Fibroblast of skin of scalp (primary cell): ENCODE measurements at places on chromosomes 12 and 14.
A peak's percentile ranks its signal among the peaks of the same experiment; 100 is the strongest.

GRCh38 chr12:132161796-132162507, 17.7 kb downstream of the NOC4L start:
- DNase-seq = no peak

GRCh38 chr14:35956376-35957085, 130.4 kb downstream of the BRMS1L start:
- DNase-seq = no peak

DNA sequence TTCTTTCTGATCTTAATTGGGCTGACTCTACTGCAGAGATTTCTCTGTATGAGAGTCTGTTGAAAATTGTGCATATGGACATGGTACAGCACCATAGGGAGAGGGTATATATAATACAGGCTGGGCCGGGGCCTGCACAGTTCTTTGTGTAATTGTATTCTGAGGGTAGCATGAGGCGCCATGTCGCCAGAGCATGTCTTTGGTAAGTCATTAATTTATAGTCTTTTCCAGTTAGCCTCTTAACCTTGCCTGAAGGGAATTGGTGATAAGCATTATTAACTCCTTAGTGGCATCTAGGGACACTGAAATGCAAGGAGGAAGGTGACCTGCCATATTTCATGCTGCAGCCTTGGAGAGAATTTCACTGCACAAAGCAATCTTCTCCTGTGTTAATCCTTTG, 569.9 kb downstream of the TMTC2 start:
- DNase-seq = no peak

GRCh38 chr12:65086236-65086635, 34.9 kb downstream of the WIF1 start:
- no peak for DNase-seq

- DNase-seq = no peak
Measured at GRCh38 chr14:103716091-103716801, 636 bp downstream of the ZFYVE21 start.

DNA sequence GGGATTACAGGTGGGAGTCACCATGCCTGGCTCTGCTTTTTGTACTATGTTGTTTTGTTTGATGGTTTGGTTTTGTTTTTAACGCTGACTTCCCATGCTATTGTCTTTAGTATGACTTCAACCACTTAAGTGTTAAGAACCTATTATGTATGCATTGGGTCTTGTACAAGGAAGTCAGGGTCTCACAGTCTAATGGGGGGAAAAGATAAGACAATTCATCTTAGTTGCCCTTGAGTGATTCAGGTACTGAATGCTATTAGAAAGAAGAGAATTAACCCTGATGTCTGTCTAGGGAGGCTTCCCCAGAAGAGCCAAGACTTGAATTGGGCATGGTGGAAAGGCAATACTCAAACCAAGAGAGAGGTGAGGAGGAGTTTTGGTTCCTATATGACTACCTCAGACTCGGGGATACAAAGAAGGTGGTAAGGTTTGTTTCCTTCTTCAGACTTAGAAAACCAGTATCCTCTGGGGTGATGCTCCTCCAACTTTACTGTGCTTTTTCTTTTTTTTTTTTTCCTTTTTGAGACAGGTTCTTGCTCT, 64.6 kb downstream of the SUSD6 start:
- no peak for DNase-seq

GRCh38 chr14:50647282-50647681, 20.8 kb downstream of the SAV1 start:
- DNase-seq = no peak

GRCh38 chr12:65106948-65107347, 14.2 kb downstream of the WIF1 start:
- DNase-seq = no peak

DNA sequence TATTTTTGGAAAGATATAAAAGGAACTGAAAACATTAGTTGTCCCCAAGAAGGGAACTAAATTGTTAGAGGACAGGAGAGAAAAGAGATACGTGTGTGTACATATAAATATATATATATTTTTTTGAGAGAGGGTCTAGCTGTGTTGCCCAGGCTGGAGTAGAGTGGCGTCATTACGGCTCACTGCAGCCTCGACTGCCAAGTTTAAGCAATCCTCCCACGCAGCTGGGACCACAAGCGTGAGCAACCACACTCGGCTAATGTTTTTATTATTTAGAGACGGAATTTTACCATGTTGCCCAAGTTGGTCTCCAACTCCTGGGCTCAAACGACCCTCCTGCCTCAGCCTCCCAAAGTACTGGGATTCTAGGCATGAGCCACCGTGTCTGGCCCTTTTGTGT, 16.2 kb upstream of the NOP2 start:
- DNase-seq = no peak

GRCh38 chr12:115504306-115505290, 772.9 kb downstream of the MED13L start:
- peak; percentile 15 for DNase-seq

- DNase-seq = peak; percentile 36
Measured at GRCh38 chr14:35398071-35398584, 6.4 kb downstream of the NFKBIA start.

DNA sequence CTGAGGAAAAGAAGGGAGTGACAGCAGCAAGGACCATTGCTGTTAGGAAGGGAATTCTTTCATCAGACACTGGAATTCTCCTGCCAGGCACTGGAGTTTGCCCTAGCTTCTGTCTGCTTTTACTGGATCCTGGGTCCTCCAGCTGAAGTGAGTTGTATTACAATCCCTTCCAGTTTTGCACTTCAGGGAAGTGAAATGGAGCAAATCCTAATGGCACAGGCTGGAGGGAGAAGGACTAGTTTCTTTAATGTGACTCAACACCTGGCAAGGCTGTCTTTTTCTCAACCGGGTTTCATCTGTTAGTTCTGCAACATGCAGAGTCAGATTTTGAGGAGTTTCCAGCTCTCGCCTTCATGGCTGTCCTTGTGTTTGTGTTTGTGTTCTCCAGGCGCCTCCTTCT, 45.8 kb downstream of the ETV6 start:
- peak; percentile 42 for DNase-seq

GRCh38 chr12:701896-702539, 38.8 kb upstream of the NINJ2 start:
- DNase-seq = no peak

DNA sequence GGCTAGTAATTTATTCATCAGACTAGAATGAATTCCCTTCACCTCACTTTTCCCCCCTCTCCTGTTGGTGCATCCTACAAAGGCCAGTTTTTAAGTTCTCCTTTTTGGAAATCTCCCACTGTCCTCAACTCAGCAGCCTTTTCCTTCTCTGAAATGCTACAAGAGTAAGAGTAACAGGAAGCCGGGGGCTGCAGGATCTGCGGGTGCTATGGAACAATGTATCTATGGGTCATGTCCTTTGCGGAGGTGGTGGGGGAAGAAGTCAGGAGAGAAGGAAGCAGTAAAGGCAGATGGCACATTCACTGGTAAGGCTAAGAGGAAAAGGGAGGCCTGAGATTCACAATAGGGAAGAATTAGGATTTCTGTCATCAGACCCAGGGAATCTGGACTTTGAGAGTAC, 22.2 kb upstream of the TESC start:
- no peak for DNase-seq

DNA sequence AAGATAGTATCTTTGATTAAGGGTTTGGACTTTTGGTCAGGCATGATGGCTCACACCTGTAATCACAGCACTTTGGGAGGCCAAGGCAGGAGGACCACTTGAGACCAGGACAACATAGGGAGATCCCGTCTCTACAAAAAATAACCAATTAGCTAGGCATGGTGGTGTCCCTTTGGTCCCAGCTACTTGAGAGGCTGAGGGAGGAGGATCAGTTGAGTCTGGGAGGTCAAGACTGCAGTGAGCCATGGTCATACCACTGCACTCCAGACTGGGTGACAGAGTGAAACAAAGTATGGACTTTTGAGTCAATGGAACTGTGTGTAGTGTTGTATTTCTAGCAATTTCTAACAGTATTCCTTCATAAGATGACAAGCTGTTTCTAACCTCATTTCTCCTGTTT, 38.7 kb upstream of the CCDC88C start:
- DNase-seq = no peak

DNA sequence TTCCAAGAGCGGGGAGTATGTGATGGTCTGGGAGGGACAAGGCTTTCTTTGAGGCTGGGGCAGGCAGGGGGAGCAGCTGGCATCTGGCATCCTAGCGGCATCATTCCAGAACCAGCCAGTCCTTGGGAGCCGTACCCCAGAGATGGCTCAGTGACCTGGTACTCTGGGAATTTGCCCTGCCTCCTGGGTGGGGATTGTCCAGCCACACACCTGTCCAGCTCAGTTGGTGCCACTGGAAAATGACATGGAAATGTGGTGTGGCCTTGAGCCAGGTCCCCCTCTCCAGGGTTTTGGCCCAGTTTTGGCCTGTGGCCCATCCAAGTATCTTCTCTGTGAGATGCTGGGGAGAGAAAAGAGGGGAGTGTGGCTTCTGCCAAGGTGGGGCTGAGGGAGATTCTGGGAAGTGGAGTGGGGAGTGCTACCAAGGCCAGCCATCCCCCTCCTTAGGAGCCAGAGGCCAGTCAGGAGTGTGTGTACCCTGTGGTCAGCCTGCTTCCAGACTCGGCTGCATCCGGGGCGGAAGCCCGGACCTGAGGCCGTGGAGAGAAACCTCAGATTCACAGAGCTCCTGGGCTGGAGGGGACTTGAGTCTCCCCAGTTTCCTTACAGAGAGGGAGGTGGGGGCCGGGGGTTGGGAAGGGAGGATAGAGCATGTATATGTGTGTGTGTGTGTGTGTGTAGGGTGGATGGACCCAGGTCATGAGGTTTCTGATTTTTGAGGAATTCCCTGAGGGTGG, 14.7 kb upstream of the KRT80 start:
- no peak for DNase-seq

- peak; percentile 58 for DNase-seq
Measured at GRCh38 chr12:124603831-124604251, 36.4 kb upstream of the NCOR2 start.

DNA sequence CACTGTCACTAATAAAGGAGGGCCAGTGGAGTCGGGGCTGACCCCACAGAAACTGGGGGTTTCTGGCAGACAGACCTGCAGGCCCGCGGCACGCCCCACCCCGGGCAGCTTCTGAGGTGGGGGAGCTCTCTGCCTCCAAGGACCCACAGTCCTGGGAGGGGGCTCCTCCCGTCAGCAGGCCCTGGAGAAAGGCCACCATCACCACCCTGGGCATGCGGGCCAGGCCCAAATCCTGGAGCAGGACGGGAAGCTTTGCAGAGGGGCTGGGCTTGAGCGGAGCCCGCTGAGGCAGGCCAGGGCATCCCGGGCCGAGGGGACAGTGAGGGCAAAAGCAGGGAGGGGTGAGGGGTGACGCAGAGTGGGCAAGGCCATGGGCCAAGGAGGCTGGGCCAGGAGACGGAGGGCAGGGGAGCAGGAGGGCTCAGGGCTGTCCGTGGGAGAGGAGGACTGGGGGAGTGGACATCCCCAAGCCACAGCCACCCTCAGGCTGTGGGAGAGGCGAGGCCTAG, 11.1 kb upstream of the GPR132 start:
- DNase-seq = no peak

- no peak for DNase-seq
Measured at GRCh38 chr12:981176-981828, 9.7 kb upstream of the ERC1 start.

- peak; percentile 43 for DNase-seq
Measured at GRCh38 chr14:34199585-34199984, 248.7 kb upstream of the EGLN3 start.

DNA sequence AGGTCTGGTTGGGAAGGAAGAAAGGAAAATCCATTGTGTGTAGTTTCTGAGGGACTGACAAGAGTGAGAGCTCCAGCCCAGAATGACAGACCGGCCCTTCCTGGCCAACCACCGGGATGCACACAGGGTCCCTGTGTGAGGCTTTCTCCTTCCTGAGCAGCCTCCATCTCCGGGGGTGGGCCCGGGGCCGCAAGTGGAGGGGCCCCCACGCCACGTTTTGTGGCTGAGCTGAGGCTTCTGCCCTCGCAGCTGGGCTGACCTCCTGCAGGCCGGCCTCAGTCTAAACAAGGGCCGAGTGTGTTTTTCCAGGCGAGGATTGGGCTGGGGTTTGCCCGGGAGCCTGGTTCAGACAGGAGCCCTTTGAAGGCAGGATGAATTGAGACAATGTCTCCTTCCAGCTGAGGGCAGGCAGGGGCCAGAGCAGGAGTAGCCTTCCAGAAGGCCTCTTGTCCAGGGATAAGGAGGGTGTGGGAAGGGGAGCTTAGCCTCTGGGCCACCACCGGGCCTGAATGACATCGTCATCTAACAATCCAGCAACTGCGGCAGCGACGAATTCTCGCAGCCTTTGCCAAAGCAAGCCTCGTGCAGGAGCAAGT, 96.5 kb upstream of the NCOR2 start:
- DNase-seq = no peak

- peak; percentile 75 for DNase-seq
Measured at GRCh38 chr12:43957732-43958372, 122.0 kb downstream of the TMEM117 start.

DNA sequence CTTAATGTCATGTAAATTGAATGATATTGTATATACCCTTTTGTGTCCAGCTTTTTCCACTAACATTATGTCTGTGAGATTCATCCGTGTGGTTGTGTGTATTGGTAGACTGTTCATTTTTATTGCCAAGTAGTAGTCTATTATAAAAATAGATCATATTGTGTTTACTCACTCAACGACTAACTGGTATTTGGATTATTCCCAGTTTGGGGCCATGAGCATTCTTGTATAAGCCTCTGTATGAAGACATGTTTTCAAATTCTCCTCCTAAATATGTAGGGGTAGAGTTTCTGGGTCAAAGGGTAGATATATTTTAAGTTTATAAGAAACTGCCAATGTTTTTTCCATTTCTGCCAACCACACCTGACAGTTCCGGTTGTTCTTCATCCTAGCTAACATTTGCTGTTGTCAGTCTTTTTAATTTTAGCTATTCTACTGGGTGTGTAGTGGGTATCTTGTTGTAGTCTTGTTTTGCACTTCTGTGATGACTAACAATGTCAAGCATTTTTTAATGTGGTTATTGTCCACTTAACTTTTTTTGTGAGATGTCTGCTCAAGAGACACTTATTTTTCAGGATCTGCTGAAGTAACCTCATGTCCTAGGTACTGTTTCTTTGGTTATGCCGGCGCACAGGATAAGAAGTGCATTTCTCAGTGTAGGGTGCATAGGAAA, 93.2 kb downstream of the DACT1 start:
- peak; percentile 62 for DNase-seq

GRCh38 chr14:36834293-36834692, 172.6 kb downstream of the PAX9 start:
- no peak for DNase-seq

DNA sequence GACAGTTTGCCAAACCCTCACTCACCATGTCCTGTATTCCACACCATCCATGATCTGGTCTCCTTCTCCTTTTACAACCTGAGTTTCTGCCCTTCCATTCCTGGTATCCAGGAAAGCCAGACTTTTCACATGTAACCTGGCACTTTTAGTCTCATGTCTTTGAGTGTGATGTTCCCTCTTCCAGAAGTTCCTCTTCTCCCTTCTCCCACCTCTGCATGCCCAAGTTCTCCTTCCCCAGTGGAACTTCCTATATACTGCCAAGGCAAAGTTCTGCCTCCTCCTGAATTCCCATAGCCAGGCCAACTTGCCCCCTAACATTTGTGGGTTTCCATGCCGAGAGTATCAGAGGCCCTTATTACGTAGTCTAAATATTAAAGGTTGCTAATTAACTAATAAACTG, 3.2 kb upstream of the ITPR2 start:
- no peak for DNase-seq

DNA sequence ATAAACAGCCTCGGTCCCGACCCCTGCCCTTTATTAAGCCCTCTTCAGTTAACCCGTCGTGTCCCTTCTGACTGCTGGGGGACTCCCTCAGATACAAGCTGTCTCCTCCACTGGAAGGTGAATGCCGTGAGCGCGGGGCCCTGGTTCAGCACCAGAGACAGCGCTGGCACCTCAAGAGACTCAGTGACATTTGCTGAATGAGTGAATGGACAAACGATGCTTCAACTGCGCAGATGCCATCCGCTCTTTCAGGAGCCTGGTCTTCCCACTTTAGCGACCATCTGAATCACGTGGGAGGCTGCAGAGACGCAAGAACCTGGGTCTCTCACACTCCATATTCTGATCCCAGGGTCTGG, 92.6 kb upstream of the SFSWAP start:
- peak; percentile 22 for DNase-seq
